ENCODE measurements at places on chromosomes 5 and 9.

GRCh38 chr5:127089191-127089590 is 15.9 kb upstream of the C5orf63 start:
- DNase-seq: no peak

- no peak for DNase-seq
These were observed 237.0 kb downstream of the PAPPA start for GRCh38 chr9:116390303-116391228.

DNA sequence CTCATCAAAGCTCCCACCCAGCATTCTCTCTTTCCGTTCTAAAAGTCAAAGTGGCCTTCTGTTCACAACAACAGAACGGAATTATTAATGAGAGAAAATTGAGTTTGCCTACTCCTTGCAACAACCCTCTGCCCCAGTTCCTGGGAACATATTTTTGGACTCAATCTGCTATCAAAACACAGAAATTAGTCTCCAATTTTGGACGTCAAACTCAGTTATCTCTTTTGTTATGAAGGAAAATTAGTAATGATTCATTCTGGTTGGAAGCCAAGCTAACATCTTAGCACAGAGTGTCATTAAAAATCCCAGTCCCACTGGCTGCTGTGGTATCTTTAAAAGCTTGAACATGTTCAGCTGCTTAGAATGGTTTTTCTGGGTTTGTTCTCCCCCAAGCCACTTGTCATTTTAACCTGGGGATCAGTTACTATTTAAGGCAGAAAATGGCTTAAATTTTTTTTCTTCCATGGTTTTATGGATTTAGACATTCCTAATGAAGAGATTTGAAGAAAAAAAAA is 343.2 kb downstream of the TRIM32 start:
- DNase-seq: no peak

GRCh38 chr5:94501365-94501764 is 117.0 kb downstream of the KIAA0825 start:
- no peak for DNase-seq

- DNase-seq: no peak
These were observed 4.7 kb upstream of the PANK3 start for GRCh38 chr5:168583742-168584482.

DNA sequence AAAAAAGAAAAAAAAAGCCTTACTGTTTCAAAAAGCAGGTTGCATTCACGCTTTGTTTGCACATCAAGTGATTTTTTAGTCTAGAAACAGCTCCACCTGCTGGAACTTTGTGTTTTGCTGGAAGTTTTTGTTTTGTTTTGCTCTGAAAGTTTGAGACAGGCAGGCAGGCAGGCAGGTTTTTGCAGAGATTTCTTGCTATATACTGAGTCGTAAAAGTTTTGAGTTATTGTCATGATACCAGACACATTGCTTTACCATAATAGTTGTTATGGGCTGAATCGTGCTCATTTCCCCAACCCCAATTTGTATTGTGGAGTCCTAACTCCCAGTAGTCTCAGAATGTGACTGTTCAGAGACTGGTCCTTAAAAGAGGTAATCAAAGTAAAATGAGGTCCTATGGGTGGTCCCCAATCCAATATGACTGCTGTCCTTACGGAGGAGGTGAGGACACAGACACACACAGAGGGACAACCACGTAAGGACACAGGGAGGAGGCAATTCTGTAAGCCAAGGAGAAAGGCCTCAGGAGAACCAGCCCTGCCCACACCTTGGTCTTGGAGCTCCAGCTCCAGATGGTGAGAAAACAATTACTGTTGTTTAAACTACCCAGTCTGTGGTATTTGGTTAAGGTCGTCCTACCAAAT is 20.9 kb downstream of the OR2Y1 start:
- DNase-seq: peak; percentile 9

DNA sequence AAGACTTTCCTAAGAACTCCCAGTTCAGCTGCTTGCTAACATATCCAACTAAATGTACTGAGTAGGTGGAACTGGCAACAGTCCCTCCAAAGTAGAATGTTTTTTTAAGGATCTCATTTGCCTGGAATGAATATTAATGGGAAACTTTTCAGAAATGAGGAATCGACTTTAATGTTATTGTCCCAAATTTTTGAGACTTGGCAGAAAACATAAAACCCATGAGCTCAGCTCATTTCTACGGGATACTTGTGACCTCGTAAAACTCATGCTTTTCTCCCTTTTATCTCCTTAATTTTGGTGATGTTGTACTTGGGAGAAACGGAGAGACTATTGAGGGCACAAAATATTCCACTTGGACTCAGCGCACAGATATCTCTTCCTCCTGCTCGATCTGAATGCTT is 296.8 kb downstream of the EBF1 start:
- no peak for DNase-seq

GRCh38 chr5:89712134-89712700 is 697.3 kb downstream of the CETN3 start:
- no peak for DNase-seq

- no peak for DNase-seq
These were observed 44.4 kb upstream of the SMAD5 start for GRCh38 chr5:136087961-136088871.

GRCh38 chr5:135890867-135891266 is 4.8 kb downstream of the IL9 start:
- no peak for DNase-seq

- no peak for DNase-seq
These were observed 38.2 kb upstream of the POMT1 start for GRCh38 chr9:131464354-131465000.

- no peak for DNase-seq
These were observed 31.0 kb downstream of the ATPSCKMT start for GRCh38 chr5:10218658-10219057.

DNA sequence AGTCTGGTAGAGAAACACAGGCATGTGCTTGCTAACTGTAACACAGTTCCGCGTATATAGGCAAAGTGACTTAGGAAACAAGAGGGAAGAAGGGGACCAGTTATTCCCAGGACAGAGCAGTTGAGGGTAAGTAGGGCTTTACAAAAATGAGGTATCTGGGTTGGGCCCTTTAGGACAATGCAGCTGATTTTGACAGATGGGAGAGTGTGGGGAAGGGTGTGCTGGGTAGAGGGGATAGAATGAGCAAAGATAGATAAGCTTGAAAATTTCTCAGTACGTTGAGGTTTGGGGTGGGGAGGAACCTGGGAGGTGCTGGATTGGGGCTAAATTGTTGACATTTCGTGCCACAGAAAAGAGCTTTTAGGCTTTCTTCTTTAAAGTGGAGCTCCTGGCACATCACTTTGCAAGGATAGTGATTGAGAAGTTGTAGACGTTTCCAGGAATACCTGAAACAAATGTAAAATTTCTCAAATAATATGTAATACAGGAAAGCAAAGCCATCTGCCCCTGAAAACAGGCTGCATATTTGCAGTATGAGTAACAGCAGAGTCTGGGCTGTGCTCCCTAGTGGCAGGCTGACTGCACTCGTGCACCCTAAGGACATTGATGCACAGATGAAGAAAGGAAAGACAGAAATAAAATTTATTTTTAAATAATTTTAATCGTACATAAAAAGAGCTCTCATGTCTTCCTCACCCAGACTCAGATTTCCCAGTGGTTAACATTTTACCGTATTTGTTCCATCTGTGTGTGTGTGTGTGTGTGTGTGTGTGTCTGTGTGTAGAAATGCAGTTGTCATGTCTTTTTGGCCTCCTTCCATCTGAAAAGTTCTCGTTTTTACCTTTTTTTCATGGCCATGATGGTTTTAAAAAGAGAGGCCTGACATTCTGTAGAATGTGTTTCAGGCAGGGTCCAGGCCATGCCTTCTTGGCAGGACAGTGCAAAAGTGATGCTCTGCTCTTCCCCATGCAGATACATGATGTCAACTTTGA is 144.9 kb upstream of the DMRT1 start:
- DNase-seq: no peak

- DNase-seq: no peak
These were observed 729 bp upstream of the HAND1 start for GRCh38 chr5:154478752-154479159.

DNA sequence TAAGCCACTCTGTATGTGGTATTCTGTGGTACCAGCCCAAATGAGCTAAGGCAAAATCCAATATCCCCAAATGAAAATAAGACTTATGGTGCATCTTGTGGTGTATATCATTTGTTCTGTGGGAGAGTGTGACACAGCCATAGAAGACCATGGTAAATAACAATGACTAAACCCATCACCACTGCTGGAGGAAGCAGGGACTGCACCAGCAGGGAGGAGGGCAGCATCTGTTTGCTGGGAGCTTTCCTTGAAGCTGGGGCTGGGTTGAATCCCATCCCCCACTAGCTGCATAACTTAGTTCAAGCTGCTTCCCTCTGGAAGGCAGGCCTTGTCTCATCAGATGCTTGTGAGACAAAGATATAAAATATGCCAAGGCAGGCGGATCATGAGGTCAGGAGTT is 14.2 kb downstream of the GADD45G start:
- DNase-seq: no peak

GRCh38 chr9:112848316-112849151 is 42.1 kb downstream of the SLC46A2 start:
- DNase-seq: no peak

- no peak for DNase-seq
These were observed 198.6 kb downstream of the GADD45G start for GRCh38 chr9:89803403-89803802.

GRCh38 chr5:175092691-175093090 is 351.3 kb downstream of the DRD1 start:
- no peak for DNase-seq

Measured in iPS DF 19.7 (cell line).